ENCODE measurements at places on chromosomes 5 and 9. TPM values are rescaled to one million over a fixed set of nuclear protein-coding genes. Genes with fewer than 3 reads are reported as not detected.

SLC4A9 gene
- not detected for total RNA-seq

EIF4EBP3 gene
- 4.7 TPM for total RNA-seq

FBP2 gene
- not detected for total RNA-seq

TMEM174 gene
- not detected for total RNA-seq

GMCL2 gene
- total RNA-seq, result not detected

SPATA31C1 gene
- total RNA-seq, result not detected

TMEM171 gene
- 8.0 TPM for total RNA-seq

SH3GL2 gene
- total RNA-seq, result 0.29 TPM

MARCHF11 gene
- total RNA-seq, result not detected

MEIKIN gene
- total RNA-seq, result not detected

- no peak overlapping the region for H3K4me3 ChIP-seq
- no peaks in the 10 kb centered on the region for H3K27me3 ChIP-seq
- H3K4me1 ChIP-seq, result no peaks in the 10 kb centered on the region
- DNase-seq, result no peak
Observed at GRCh38 chr5:105168806-105169205, 1606.2 kb upstream of the NUDT12 start.

DNA sequence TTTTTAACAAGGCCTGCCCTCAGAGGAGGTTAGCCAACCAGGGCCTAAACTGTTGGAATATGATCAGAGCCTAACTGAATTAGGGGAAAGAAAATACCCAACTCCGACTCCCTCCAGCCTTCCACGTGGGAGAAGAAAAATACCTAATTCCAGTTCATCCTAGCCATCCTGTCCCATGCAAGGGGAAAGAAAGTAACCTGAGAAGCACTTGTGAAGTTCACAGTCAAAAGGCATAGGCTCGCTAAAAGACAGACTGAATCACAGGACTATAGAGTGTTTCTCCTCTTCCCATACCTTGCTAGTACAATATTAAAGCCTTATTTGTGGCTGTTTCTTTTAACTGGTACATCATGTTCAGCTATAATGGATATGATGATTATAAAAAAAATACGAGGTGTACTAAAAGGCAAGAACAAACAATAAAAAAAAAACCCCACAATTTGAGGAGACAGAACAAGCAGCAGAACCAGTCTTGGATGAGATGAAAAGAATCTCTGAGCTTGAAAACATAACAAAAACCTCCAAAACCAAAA is 18.0 kb upstream of the ATP10B start:
- H3K4me1 ChIP-seq, result no peaks in the 10 kb centered on the region
- no peaks in the 10 kb centered on the region for H3K36me3 ChIP-seq
- no peaks in the 10 kb centered on the region for H3K27me3 ChIP-seq
- no peak overlapping the region for H3K27ac ChIP-seq

DNA sequence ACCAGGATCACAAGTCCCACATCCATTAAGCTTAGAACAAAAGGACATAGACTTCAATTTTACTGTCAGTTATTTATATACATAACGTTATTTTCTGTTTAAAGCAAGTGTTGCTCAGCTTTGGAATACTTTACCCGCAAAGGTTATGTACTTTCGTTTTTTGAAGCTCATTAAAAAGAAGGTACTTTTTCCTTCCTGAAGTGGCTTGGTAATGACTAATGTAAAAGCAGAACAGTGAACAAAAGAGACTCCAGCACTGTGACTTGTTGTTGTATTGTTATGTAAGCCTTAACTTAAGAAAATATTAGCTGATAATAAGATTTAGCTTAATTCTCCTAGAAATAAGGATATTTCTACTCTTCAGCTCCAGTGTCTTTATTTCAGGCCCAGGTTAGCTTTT is 97.3 kb upstream of the SLCO6A1 start:
- H3K4me3 ChIP-seq, result no peak overlapping the region
- DNase-seq, result no peak
- no peaks in the 10 kb centered on the region for H3K36me3 ChIP-seq

DNA sequence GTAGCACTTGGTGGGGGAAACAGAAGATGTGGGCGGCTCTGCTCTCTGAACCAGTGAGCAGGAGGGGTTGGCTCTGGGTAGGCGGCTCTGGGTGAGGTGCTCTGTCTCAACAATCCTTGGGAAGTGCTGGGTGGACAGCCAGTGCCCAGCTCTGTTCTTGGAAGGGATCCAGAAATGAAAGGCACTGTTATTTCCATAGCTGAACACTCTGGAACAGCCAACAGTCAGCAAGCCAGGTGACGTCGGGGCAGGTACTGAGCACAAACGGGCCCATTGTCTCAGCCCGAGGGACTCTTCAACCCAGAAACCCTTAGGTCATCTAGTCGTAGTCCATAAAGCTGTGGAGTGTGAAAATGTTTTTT is 36.3 kb downstream of the OLFM1 start:
- H3K36me3 ChIP-seq, result no peaks in the 10 kb centered on the region
- no peaks in the 10 kb centered on the region for H3K27me3 ChIP-seq
- H3K27ac ChIP-seq, result no peak overlapping the region
- no peak overlapping the region for H3K4me3 ChIP-seq
- no peaks in the 10 kb centered on the region for H3K4me1 ChIP-seq

DNA sequence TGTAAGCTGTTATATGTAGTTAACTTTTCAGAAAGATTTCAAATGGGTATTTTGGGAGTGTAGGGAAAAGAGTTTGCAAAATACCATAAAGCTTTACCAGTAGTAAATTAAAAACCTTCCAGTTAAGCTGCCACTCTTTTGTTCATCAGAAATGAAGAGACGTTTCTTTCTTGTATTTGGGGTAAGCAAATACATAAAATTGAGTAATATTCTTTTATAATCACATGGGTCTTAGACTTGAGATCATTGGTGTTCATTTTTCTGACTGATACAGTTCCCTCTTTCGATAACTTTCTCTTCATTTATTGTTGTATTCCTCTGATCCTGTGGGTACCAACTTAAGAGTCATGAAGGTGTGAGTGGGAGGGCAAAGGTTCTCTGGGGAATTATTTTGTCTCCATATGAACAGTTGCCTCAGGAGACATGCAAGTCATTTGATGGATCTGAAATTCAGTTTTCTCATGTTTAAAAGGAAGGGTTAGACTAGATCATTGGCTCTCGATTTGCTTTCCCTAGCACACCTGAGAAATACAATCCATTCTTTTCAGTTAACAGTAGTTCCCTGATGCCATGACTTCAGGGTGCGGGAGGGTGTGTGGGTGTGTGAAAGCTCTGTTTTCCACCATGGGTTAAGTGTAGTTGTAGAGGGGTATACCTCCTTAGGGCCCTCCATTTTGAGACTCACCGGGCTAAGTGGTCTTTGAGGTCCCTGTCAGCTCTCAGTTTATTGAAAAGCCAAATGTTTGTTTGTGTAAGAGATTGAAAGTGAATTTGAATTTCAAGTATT is 47.7 kb downstream of the CNTRL start:
- H3K4me3 ChIP-seq, result peak overlapping the region; percentile 71
- H3K4me1 ChIP-seq, result peaks cover 15% of the 10 kb centered on the region
- H3K27me3 ChIP-seq, result no peaks in the 10 kb centered on the region
- H3K36me3 ChIP-seq, result peaks cover 3% of the 10 kb centered on the region
- peak; percentile 45 for DNase-seq
- H3K27ac ChIP-seq, result peak overlapping the region; percentile 52

GRCh38 chr5:89769975-89770374 is 639.6 kb downstream of the CETN3 start:
- H3K4me1 ChIP-seq, result no peaks in the 10 kb centered on the region
- H3K27me3 ChIP-seq, result no peaks in the 10 kb centered on the region
- H3K36me3 ChIP-seq, result no peaks in the 10 kb centered on the region
- H3K27ac ChIP-seq, result no peak overlapping the region
- H3K4me3 ChIP-seq, result no peak overlapping the region

- H3K36me3 ChIP-seq, result no peaks in the 10 kb centered on the region
- no peak overlapping the region for H3K27ac ChIP-seq
- H3K27me3 ChIP-seq, result no peaks in the 10 kb centered on the region
- DNase-seq, result no peak
Observed at GRCh38 chr9:116312221-116312620, 158.6 kb downstream of the PAPPA start.

GRCh38 chr5:143433670-143434069 is 30.2 kb upstream of the NR3C1 start:
- H3K27ac ChIP-seq, result no peak overlapping the region
- peaks cover 4% of the 10 kb centered on the region for H3K4me1 ChIP-seq
- DNase-seq, result no peak
- H3K4me3 ChIP-seq, result no peak overlapping the region
- H3K27me3 ChIP-seq, result no peaks in the 10 kb centered on the region
- H3K36me3 ChIP-seq, result no peaks in the 10 kb centered on the region

DNA sequence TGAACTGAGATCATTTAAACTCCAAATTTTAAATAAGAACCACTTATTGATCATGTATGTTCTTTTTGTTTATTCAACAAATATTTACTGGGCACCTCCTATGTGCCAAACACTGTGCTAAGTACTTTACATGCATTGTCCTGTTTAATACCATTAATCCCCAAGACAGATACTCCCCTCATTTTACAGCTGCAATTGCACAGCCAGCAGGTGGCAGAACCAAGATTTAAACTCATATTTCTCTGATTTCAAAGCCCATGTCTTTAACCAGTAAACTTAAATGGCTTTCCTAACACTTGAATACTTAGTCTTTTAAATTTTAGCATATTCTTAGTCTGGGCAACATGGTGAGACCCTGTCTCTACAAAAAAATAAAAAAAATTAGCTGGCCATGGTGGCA is 43.4 kb upstream of the KIAA1958 start:
- no peak overlapping the region for H3K27ac ChIP-seq
- H3K36me3 ChIP-seq, result no peaks in the 10 kb centered on the region
- H3K4me1 ChIP-seq, result peaks cover 12% of the 10 kb centered on the region
- H3K27me3 ChIP-seq, result no peaks in the 10 kb centered on the region

GRCh38 chr9:87710443-87710842 is 15.5 kb upstream of the CTSL start:
- no peaks in the 10 kb centered on the region for H3K27me3 ChIP-seq
- H3K4me1 ChIP-seq, result peaks cover 43% of the 10 kb centered on the region
- no peaks in the 10 kb centered on the region for H3K36me3 ChIP-seq

DNA sequence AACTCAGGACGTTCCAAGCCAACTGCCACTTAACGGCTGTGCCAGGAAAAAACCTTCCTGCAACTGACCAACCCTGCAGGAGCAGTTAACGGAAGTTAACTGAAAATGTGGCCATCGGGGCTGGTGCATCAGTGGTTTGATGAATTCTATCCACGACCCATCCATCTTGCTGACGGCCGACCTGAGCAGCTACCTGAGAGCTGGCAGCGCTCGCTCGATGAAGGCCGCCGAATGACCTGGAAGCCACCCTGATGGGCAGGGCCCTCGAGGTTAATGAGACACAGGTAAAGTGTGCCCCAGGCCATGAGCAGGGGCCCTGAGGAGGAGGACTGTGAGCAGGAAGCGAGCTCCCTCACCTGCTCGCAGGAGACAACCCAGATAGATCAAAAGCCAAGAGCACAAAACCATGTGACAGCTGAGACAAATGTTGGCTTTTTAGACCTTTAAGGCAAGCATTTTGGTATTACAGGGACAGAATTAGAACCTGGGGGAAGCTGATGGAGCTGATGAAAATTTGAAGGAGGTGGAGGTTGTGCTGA is 35.3 kb upstream of the FLT4 start:
- no peak overlapping the region for H3K4me3 ChIP-seq
- H3K27me3 ChIP-seq, result peaks cover 9% of the 10 kb centered on the region
- H3K27ac ChIP-seq, result no peak overlapping the region
- H3K36me3 ChIP-seq, result no peaks in the 10 kb centered on the region

GRCh38 chr5:180251141-180251540 is 40.7 kb downstream of the MAPK9 start:
- DNase-seq, result no peak
- no peaks in the 10 kb centered on the region for H3K27me3 ChIP-seq
- H3K4me1 ChIP-seq, result no peaks in the 10 kb centered on the region
- H3K36me3 ChIP-seq, result peaks cover 37% of the 10 kb centered on the region

DNA sequence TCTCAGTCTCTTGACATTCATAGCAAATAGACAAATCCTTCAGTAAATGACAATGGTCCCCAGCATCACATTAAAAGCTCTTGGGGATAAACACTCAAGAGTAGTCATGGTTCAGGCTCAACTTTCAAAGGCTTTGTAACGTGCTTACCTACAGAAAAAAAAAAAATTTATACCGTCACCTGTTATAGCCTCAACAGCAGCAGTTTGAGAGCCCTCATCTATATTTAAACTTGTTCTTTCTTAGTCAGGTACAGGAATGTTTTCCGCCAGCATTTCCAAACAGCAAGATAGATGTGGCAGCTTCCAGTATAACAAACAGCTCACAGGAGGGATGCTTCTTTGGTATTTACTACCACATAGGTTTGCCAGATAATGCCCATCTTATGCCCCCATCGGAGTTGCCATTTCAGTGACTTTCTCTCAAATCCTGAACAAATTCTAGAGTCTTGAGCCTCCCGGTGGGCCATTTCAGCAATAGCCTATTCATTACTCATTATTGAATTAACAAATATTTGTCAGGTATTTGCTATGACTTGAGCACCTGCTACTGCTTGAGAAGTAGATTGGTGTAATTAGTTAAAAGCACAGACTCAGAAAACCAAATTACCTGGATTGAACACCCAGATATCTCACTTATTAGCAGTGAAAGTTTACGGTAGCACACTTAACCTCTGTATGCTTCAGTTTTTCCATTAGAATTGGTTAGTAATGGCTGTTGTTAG is 470.0 kb downstream of the EBF1 start:
- H3K27me3 ChIP-seq, result no peaks in the 10 kb centered on the region
- H3K36me3 ChIP-seq, result no peaks in the 10 kb centered on the region
- H3K4me1 ChIP-seq, result no peaks in the 10 kb centered on the region
- H3K4me3 ChIP-seq, result no peak overlapping the region

GRCh38 chr9:73844135-73844534 is 653.0 kb upstream of the RORB start:
- H3K4me3 ChIP-seq, result no peak overlapping the region

DNA sequence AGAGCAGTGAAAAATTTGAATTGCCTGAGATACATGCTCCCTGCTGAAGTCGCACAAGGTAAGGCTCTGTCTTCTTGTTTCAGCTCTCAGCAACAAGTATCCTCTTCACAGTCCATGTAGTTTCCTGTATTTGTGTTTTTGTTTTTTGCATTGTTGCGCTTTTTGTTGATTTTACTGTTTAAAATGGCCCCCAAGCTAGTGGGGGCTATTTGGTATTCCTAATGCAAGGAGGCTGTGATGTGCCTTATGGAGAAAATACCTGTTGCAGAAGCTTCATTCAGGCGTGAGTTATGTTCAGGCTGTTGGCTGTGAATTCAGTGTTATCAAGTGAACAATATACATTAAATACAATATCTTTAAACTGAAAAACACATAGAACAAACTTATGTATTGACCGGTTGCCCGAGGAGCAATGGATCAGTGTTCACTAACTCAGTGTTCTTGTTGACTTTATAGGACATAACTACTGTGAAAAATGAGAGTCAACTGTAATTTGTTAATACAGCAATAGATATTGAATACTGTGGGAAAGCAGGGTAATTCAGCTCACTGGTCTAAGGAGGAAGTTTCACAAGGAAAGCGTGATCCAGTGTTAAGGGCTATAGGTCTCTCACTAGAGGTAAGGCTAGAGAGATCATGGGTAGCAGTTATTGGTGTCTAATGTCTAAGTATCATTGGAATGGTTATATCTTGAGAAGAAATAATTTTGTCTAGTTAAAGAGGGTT is 150.5 kb downstream of the GCNT1 start:
- H3K36me3 ChIP-seq, result no peaks in the 10 kb centered on the region

Data from osteoblast (primary cell).